ENCODE measurements at places on chromosomes 5 and 9.
A peak's percentile ranks its signal among the peaks of the same experiment; 100 is the strongest.

- no peak for DNase-seq
Observed at GRCh38 chr9:125732562-125732961, 14.6 kb upstream of the PBX3 start.

DNA sequence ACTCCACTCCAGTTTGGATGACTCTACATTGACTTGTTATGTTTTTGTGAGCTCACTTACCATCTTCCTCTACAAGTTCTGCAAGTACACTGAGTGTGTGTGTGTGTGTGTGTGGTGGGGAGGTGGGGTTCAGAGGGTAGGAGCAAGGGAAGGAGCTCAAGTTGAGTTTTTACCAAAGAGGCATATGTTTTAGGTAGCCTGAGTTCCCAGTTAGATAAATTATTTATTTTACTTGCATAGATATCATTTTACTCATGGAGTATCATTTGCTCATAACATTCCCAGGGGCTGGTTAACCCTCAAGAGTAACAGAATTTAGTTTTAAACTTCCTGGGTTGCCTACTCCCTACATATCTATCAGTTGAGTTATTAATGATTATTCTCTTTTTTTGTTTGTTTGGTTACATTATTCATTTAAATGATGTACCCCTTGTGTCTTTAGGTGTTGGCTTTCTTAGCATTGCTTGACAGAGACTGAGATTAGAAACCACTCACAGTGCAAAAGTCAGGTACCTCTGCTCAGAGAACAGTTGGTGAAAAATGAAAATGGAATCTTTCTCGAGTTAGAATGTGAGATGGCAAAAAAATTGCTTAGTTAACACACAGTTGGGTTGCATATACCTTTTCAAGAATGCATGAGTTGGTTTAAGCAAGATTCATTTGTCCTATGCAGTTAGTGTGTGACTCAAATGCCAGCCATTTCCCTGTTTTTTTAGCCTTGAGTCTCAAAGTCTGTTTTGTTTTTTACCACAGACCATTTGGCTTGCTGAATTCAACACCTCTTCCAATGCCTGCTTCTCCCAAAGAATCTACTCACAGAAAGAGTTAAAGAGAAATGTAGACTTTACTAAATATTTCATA is 29.2 kb downstream of the TNFSF8 start:
- no peak for DNase-seq

DNA sequence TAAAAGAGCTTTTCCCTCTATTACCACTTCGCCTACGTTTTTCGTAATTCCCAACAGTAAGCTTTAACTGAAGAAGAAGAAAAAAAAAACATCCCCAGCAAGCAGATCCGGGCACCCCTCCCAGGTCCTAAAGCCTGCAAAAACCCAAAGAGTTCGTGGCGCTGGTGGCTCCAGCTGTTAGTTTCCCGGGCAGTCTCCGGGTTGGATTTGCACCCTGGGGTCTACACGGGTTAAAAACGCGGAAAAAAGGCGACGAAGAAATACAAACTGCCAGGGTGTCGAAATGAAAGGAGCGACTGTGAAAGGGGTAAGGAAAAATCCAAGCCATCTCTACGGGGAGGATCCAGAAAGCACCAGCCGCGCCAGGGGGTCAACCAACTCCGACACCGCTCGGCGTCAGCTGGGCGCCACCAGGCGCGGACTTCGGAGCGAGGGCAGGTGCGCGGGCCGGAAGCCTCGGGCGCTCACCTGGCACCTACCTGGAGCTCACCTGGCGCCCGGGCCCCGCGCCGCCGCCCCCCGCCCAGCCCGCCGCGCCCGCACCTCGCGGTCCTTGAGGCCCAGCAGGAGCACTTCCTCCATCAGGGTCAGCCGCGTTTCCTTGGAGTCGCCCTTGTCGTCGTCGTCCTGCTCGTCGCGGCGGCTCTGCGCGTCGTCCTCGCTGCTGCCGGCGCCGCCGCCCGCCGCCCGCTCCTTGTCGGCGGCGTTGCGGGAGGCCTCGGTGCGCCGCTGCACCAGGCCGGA is 680 bp downstream of the GOLPH3 start:
- peak; percentile 85 for DNase-seq

DNA sequence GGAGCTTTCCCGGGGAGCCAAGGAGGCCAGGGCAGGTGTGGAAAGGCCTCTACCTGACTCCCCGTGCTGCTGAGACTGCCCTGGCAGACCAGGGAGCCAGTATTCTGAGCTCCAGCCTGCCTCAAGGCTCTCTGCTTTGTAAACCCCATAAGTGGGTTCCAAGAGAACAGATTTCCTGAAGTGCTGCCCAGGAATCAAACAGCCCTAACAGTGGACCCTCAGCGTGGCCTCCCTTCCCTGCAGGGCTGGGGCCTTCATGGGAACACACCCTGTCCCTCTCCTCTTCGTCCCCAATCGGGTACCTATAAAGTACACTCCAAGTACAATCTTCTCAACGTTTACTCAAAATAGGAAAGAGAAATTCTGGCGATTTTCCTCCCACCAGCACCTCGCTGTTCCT is 252.5 kb downstream of the FSTL4 start:
- DNase-seq, result no peak

GRCh38 chr9:124782661-124783574 is 6.0 kb downstream of the OLFML2A start:
- no peak for DNase-seq

DNA sequence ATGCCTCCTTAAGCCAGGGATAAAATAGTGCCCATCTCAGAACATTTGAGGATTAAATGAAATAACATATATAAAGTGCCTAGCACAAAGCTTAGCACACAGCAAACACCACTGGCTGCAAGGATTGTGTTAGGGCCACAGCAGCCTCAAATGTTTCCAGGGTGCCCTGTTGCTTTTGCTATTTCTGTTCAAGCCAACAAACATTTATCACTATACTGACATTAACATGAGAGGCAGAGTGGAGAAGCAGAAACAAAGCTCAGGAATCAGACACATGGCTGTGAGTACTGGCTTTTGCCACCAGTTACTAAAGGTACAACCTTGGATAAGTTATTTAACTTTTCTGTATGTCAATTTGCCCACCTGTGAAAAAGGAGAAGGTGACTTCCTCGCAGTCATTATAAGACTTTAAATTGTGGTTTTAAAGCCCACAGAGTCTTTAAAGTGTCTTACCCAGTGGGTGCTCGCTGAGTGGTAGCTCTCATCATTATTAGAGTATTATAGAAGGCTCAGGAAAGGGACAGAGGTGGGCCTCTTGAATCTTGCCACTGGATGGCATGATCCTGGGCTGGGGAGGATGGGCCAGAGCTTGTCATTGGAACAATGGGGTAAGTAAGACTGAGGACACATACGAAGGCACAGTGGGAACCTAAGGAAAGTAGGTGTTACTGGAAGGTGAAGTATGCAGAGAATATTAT is 98.2 kb downstream of the MARCHF3 start:
- DNase-seq, result no peak

- no peak for DNase-seq
Observed at GRCh38 chr5:102629827-102630605, 125.1 kb upstream of the PAM start.

DNA sequence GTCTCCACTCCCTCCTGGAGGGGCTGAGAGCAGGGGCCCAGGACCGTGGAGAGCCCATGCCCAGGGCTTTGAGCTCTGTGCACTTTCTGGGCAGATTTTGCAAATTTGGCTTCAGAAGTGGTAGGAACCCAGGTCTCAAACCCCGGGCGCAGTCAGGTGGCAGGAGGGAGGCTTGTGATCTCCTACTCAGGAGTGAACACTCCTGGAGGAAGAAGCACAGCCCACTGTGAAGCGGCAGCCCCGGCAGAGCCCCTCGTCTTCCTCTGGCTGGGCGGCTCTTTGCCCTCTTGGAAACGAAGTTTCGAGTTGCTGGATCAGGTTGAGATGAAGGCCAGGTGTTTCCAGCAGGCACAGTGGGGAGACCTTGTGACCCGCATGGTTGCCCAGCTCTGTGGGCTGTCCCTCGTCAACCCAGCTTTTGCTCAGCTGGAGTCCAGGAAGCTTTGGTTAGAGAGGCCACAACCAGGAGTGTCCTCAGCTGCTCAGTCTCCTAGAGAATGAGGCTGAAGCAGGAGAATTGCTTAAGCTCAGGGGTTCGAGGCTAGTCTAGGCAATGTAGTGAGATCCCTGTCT is 48.5 kb downstream of the WNK2 start:
- DNase-seq, result no peak

GRCh38 chr5:17828681-17829080 is 194.4 kb downstream of the TAF11L14 start:
- peak; percentile 60 for DNase-seq

DNA sequence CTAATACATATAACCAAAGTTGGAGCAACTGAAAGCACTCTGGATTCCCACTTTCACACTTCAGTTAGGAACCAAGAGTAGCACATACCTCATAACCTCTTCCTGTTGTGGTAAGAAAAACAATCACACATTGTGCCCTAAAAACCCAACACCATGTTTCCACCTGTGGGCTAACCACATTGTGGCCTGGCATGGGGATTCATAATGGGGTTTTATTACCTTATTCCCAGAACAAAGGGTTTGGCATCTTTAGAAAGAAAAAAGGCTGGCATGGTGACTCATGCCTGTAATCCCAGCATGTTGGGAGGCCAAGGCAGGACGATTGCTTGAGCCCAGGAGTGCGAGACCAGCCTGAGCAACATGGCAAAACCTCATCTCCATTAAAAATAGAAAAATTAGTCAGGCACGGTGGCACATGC is 60.6 kb downstream of the HSD17B3 start:
- DNase-seq, result no peak

DNA sequence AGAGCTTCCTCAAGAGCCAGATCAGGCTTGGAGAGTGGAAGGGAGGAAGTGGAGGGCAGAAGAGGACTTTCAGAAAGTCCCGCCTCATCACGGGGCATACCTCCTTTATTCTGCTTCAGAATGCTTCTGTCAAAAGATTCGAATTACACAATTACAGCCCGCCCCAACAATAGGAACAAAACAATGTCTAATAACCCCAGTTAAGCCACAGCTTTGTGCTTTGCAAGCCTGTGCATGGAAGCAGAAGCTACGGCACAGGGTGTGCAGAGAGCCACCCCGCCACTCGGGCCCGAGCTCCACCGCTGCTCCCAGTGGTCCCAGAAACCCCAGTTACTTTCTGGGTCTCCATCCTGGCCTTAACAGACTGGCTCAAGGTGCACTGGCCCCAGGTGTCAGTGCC is 23.5 kb downstream of the HNRNPH1 start:
- no peak for DNase-seq

GRCh38 chr5:58314356-58315210 is 145.3 kb downstream of the PLK2 start:
- no peak for DNase-seq

Measured in left hindlimb (tissue), 1 donor.